Common myeloid progenitor, CD34-positive (primary cell): ENCODE measurements at places on chromosomes 12 and 14.
A peak's percentile ranks its signal among the peaks of the same experiment; 100 is the strongest.

DNA sequence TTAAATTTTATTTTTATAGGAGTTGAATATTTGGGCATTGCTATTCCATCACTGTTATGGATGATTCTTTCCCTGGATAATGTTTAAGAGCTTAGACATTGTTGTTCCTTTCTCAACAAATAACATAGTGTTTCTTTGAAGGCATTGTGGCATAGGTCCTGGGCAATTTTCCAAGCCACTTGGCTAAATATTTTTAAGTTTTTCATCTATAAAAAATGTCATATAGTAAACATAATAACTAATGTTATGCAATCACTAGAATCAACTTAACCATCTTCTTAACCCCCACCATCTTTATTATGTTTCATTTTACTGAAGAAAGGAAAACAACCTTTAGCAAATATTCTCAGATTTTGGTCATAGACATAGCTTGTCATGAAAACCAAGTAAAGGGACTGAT is 600.6 kb upstream of the LMO3 start:
- no peak for DNase-seq

DNA sequence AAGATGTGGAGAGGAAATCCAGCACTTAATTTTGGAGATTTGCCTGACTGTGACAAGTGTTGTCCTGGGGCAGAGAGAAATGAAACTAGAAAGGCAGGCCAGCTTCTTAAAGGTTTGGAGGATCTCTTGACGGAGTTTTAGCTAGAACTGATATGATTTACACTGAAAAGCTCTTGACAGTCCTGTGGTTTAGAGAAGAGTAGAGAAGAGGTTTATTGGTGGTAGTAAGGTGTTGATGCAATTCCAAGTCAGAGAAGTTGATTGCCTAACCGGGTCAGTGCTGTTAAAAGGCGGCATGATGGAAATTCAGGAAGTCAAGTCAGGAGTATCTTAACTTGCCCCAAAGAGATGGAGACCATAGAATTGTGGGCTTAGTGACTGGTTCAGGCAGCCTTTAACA is 89.0 kb upstream of the TRAF3 start:
- no peak for DNase-seq

DNA sequence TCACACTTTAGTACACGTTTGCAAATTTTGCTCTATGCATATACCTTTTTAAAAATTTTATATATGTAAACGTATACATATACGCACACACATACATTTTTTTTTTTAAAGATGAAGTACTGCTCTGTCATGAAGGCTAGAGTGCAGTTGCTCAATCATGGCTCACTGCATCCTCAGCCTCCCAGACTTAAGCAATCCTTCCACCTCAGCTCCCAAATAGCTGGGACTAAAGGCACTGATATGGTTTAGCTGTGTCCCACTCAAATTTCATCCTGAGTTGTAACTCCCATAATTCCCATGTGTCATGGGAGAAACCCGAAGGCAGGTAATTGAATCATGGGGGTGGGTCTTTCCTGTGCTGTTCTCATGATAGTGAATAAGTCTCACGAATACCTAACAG is 220.8 kb upstream of the CAND1 start:
- no peak for DNase-seq

DNA sequence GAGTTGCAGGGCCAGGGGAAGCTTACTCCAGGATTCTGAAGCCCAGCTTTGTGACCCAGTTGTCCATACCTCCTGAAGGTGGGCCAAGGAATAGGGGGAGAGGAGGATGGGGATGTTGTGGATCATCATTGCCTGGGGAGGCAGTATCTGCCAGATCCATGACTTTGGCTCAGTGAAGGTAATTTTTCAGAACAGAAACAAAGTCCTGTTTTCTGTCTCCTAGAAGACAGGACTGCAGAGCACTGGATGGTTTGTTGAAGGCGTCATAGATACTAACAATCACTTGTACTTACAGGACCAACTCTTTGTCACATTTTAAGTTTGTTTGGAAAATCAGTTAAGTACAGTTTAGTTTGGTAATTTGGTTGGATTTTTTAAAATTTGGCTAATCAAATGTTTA is 38.4 kb downstream of the ANO6 start:
- DNase-seq, result no peak

GRCh38 chr12:58028294-58028693 is 86.9 kb downstream of the ATP23 start:
- no peak for DNase-seq

DNA sequence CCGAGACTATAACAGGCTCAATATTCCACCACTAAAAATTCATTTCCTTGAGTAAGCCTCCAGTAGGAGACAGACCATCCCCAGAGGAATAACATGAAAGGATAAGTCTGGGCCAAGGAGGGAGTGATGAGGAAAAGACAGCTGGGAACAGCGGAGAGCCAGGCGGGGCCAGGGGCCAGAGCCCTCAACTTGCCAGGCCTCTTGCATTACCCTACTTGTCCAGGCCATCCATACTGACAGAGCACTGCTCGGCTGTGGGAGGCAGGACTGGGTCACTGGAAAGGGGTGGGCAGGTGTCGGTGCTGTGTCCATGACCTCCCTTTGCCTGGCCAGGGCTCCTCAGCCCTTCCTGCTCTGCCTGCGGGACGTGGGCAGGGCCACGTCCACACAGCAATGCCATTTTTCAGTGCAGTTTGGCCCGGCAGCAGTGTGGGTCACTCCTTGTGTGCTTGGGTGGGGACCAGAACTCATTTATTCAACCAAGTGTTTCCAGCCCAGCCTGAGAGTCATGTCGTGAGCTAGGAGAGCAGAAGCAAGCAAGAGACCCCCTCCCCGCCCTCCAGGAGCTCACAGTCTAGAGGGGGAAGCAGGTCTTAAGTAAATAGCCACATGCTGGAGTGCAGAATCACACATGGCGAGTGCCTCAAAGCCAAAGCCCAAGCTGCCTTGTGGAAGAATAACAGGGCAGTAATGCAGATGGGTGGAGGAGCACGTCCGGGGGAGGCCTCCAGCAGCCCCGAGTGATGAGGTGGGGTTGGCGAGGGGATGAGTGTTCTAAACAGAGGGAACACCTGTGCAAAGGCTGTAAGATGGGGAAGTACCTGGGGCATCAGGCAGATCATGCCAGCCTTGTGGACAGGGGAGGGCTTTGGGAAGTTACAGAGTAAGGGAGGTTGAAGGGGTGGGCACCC is 8.9 kb upstream of the FAIM2 start:
- no peak for DNase-seq

- DNase-seq, result no peak
These were observed 190.1 kb downstream of the SLC41A2 start for GRCh38 chr12:104768033-104768432.

GRCh38 chr12:73547421-73547820 is 990.2 kb upstream of the ATXN7L3B start:
- DNase-seq, result no peak

- DNase-seq, result no peak
These were observed 298.2 kb downstream of the TMEM132D start for GRCh38 chr12:129605666-129606065.

DNA sequence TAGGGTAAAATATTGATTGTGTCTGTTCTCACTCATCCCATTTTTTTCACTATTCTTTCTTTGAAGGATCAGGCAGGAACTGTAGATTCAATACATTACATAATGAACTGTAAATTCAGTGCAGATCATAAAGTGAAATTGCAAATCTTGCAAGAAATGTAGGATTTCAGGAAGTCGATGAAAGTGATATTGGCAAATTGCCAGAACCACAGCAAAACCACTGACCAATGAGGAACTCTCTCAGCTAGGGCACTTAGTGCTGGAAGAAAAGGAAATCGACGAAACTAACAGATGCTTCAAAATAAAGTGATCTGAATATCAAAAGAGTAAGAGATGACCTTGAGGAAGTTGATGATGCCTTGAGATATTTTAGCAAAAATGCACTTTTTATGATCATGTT is 157.6 kb downstream of the AACS start:
- peak; percentile 7 for DNase-seq

GRCh38 chr14:101979666-101980065 is 15.3 kb downstream of the DYNC1H1 start:
- no peak for DNase-seq

GRCh38 chr14:46322076-46322475 is 329.5 kb downstream of the RPL10L start:
- no peak for DNase-seq

GRCh38 chr14:72480464-72481243 is 413.2 kb downstream of the DPF3 start:
- peak; percentile 81 for DNase-seq

- DNase-seq, result no peak
These were observed 193.6 kb downstream of the GALC start for GRCh38 chr14:87799400-87799799.

- no peak for DNase-seq
These were observed 44.2 kb downstream of the CLMN start for GRCh38 chr14:95275494-95275893.

DNA sequence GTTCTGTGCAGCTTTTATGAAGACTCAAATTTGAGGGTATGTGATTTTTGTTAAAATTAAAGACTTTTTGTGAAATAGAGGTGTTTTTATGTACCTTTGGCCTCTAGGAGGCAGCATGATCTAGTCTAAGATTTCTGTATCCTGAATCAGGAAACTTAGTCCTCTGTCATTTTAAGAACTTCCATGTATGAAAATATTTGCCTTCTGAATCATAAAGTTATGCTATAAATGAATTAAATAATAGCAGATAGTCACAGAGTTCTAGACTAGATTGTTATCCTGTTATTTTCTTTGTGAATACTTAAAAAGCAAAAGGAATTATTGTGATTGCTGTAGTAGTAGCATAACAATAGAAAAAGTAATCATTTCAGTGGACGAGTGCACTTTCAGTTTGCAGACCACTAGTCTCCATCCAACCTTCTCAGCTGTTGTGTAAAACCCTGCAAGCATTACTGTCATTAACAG is 56.3 kb downstream of the FGD4 start:
- DNase-seq, result peak; percentile 90

- peak; percentile 38 for DNase-seq
These were observed 678 bp downstream of the RPS6KA5 start for GRCh38 chr14:91059576-91060350.

DNA sequence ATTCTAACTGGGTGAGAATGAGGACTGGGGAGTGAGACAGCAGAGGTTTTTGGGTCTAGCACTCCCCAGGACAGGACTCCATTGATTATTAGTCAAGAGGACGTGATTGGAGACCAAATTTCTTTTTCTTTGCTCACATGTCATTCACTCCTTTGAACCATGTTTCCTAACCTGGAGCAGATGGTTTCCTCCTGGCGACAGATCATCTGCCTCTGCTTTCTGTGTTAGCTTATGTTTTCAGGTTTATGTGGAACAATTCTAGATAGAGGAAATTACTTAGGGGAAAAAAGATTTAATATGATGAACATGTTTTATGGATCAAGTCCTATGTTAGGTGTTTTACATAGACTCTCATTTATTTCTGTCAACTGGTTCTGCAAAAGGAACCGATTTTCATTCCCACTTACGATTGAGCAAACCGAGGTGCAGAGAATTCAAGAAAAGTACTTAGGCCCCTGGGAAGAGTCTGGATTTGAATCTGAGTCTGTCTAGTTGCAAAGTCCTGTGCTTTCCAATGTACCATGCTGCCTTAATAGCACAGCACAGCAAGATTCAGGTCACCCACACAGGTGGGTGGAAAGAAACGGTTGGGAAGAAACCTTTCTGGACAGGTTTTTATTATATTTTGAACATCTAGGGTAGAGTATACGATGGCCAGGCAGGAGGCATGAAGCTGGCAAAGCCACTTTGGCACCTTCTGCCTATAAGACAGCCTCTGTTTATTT is 30.8 kb downstream of the SMOC1 start:
- no peak for DNase-seq

DNA sequence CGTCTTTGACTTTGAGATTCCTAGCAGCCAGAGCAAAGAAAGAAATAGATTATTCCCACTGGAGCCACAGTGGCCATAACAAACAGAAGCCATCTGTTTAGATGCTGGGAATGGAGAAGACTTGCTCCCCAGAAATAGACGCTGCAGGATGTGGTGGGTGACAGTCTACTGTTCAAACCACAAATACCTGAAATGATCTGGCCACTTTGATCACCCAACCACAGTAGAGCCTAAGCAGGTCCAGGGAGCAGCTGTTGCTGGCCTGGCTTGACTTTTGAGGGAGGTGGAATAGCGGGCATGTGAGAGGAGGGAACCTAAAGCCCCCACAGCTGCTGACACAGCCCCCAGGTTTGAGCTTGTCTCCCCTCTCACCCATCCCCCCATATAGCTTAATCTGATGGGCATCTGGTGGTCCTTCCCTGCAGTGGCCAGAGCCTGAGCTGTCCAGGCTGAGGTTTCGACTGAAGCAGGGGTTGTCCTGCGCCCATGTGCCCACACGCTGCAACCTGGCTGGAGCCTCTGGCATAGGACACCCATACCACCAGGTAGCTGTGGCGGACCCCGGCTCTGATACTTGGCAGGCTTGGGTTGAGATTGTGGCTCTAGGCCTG is 38.7 kb downstream of the SH2B3 start:
- no peak for DNase-seq

DNA sequence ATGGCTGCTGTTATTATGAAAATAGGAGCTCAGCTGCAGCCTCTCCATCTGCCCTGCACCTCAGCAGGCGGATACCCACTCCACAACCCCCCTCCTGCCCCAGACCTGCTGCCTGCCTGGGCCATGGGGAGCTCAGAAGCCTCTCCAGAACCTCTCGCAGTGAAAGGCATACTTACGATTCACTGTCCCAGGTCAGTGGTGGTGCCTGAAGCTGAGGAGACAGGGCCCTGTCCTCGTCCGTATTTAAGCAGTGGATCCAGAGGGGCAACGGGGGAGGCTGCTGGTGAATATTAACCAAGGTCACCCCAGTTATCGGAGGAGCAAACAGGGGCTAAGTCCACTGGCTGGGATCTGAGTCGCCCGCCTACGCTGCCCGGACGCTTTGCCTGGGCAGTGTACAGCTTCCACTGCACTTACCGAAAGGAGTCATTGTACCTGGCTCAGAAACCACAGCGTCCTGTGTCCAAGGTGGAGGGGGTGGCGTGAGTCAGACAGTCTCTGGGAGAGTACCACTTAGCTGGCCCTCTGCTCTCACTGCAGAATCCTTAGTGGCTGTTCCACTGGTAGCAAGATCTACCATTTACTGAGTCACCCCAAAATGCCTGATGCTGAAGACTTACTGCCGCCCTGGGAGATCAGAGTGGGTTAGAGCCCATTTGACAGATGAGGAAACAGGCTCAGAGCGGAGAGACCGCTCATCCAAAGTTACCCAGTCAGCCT is at the start of gene SERPINA1:
Gene SERPINA1 (minus strand): TSS at position 219 of the 720 bp plus-strand sequence. CDS start 5,365 bp downstream, outside the sequence.
- DNase-seq, result no peak

- no peak for DNase-seq
These were observed 365.0 kb downstream of the CCER1 start for GRCh38 chr12:90589956-90590355.

- DNase-seq, result no peak
These were observed 2.2 kb downstream of the ENO2 start for GRCh38 chr12:6916426-6917200.

DNA sequence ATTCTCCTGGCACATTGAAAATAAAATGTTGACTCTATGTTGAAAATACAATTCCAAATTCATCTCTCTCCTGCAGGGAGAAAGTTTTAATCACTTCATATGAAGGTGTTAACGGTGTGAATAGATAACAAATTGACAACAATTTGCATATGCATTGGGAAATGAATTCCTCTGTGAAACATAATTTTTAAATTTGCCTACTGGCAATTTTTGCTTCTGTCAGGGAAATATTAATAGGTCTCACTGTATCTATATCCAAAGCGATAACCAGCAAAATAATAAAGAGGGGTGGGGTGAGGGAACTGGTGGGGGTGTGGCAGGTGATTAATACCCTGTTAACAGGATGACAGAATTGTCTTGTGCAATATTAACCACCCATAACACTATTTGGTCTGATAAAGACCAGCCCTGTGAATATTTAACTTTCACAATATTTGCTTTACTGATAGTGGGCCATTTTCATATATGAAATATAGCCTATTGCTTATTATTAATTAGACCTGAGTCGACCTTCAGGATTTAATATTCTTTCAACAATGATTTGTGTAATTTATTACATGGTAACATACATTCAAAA is 239.0 kb upstream of the SSTR1 start:
- no peak for DNase-seq

- DNase-seq, result no peak
These were observed 35.0 kb downstream of the GNG2 start for GRCh38 chr14:51895375-51895774.
